ENCODE measurements at places on chromosomes 6 and 20.

GRCh38 chr6:38153076-38153797 lies 333.7 kb downstream of the ZFAND3 start:
- DNase-seq: no peak

- DNase-seq: no peak
These were observed 381.1 kb upstream of the ZFP64 start for GRCh38 chr20:52572687-52573086.

GRCh38 chr6:15355683-15356099 lies 109.8 kb downstream of the JARID2 start:
- no peak for DNase-seq

DNA sequence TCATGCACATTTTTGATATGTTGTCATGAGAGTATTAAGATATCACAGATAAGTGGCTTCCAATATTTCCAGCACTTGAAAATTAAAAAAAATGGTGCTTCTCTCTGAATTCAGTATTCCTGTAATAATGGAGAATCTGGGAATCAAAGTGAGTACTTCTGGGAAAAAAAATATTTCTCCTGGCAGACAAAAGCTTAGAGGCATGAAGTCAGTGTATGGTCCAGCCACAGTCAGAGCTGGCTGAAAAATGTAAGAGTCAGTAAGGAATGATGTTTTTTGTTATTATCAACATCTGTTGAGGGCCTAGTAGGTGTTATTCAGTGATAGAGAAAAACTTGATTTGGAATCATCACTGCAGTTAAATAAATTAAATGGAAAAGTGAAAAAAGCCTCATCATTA lies 3.2 kb upstream of the RFPL4B start:
- no peak for DNase-seq

DNA sequence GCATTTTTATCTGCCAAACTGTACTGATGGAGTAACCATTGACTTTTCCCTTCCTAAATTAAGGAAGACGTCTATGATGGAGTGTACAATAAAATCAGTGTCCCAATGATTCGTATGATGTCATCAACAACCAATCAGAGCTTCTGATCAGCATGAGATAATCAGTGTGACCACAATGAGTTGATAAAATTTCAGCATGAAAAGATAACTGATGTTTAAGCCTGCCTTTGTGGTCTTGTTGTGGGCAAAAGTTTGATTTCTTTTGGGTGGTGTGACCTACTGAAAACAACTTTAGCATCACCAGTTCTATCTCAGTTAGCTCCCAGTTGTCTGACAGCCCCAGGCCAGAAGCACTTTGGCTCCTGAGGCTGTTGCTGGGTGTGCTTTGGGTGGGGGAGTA lies 3.3 kb downstream of the PCIF1 start:
- no peak for DNase-seq

DNA sequence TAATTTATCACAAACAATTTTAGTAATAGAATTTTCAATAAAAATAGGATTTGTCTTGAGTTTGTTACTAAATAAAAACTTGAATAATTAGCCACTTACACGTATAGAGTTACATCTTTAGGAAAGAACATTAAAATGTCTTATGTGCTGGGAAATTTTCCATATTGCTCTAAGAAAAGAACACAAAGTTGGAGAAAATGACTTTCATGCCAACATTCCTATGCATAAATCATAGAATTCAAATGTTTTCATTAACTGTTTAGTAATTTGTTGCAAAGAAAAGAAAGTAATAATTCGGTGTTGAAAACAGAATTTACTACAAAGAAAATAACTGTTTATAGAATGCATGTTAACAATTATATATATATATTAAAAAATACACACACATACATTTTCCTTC lies 4.7 kb upstream of the TBC1D32 start:
- DNase-seq: no peak

- no peak for DNase-seq
These were observed 164.9 kb upstream of the EPHA7 start for GRCh38 chr6:93584300-93584699.

DNA sequence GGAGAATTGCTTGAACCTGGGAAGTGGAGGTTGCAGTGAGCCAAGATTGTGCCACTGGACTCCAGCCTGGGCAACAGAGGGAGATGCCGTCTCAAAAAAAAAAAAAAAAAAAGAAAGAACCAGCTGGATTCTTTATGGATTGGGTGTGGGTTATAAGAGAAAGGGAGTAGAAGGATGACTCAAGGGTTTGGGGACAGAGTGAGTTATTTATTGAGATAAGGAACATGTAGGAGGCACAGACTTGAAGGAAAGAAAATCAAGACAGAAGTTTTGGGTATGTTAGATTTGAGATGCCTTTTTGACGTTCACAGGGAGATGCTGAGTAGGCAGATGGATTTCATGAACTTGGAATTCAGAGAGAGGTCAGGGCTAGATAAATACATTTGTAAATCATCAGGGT lies 47.6 kb downstream of the KIZ start:
- no peak for DNase-seq

- DNase-seq: no peak
These were observed 41.9 kb upstream of the BHLHE23 start for GRCh38 chr20:63048516-63049190.

DNA sequence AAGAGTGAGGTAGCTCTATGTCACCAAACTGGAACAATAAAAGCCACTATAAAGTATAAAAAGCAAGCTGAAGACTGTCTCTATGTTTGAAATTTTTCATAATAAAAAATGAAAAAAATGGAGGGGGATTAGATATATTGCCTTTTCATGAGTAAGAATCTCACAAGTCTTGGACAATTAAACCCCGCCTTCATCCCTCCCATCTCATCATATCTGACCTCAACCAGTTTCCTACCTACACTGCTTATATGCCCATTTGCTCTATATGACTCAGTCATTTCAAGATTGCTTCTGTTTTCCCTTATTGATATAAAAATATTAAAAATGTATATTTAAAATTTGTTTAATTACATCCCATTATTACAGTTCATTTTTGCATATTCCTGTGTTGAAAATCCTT lies 2.9 kb upstream of the TRIM39 start:
- DNase-seq: no peak

DNA sequence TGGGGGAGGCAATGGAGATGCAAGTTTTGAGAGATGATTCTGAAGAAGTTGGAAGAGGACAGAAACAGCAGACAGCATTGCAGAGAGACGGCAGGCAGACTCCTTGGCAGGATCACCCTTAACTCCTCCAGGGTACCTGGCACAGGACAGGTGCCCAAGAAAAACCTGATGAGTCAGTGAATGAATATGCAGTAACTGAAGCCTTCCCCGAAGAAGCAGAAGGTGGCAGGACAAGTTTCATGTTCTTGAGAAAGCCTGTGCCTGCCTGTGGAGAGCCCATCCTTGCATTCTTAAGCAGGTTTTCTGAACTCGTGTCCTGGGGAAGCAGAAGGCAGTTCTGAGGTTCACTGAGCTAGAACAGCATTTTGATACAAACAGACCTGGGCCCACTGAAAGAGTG lies 79.6 kb upstream of the SASH1 start:
- no peak for DNase-seq

- peak; percentile 70 for DNase-seq
These were observed 22.2 kb downstream of the AHI1 start for GRCh38 chr6:135475292-135475886.

Data from GM04503 (cell line).